ENCODE measurements at places on chromosomes 2 and 18.

DNA sequence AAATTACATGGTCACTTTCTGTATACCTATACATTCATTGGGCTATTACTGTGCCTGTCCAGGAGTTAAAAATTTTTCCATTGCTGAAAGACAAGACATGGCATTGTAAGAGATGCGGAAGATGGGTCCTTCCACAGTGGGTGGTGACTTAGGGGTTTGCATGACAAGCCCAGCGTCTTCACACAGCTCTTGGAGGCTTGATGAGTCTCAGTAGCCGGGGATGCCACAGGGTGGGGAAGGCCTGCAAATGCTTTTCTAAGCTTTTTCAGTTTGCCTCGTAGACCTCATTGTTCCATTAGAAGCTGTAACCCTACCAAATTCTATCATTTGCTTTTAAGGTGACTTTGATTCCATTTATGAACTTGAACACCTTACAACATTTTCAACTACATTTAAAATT is 18.1 kb upstream of the MAPRE3 start:
- no peak for DNase-seq

DNA sequence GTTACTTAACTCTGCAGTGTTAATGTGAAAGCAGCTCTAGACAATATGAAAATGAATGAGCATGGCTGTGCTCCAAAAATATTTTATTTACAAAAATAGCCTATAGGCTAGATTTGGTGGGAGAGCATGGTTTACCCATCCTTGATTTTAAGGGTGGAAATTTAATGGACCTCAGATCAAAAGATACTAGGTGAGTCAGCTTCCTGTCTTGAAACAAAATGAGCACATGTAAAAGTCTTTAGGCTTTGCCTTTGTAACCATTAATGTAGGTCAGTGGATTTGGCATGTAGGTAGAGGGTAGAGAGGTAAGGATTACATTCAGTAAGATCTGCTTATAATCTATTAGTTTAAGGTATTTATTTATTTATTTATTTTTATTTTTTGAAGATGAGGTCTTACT is 72.7 kb downstream of the GREB1L start:
- no peak for DNase-seq

- no peak for DNase-seq
Observed at GRCh38 chr2:102455061-102455670, 17.9 kb upstream of the SLC9A4 start.

GRCh38 chr18:58205443-58206160 is 161.6 kb downstream of the NEDD4L start:
- DNase-seq = no peak

GRCh38 chr2:237456200-237456843 is 30.7 kb upstream of the MLPH start:
- no peak for DNase-seq

GRCh38 chr2:73415906-73416305 is 30.3 kb downstream of the ALMS1 start:
- DNase-seq = no peak

DNA sequence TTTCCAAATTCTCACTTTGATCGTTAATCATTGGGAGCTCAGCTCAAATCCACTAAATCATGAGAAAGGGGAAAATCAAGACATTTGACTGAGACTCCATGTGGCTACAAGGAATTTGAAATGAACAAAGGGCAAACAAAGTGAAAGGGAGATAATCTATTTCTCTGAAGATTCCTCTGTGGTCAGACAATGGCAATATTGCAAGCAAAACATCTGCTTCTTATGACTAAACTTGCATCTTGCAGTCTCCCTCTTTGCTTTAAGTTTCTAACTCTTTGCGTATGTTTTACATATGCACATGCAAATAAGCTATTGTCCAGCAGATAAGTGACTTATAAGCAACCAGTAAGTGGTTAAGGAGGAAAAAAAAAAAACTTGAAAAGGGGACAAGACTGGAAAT is 299.1 kb upstream of the NXPH2 start:
- DNase-seq = no peak

GRCh38 chr2:208570066-208570465 is 163.5 kb downstream of the PTH2R start:
- no peak for DNase-seq

DNA sequence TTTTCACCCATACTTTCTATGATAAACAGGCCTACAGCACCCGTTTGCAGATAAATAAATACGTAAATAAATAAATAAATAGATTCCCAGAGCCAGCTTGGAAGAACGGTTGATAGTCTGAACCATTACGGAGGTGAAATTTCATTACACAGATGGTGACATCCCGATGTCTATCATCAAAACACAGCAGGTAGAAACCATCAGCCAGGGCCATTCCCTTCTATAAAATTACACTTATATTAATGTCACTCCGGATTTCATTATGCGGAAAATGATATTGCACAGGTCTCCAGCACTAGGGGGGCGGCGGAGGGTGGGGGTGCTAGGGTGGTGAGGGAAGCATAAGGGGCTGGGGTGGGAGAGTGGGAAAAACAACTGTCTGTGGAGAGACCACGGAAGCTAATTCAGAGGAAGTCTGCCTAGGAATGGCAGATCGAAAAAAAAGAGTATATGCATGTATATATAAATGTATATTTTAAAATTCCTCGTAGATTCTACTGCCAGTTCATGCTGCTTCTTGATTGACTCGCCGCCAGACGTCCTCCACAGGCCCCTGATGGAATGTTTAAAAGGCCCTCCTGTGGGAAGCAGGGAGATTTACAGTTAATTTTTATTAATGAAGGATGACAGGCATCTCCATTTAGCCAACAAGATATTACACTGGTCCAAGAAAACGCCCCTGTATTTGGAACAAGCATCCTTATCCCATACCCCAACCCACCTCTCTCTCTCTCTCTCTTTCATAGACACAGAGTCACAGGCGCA is 1906.0 kb upstream of the PIK3C3 start:
- DNase-seq = no peak

- DNase-seq = no peak
Observed at GRCh38 chr2:1479346-1479745, 66.1 kb downstream of the TPO start.

- DNase-seq = no peak
Observed at GRCh38 chr18:46098616-46098933, 479 bp upstream of the ATP5F1A start.

GRCh38 chr2:27356056-27356381 is 545 bp downstream of the GTF3C2 start:
- DNase-seq = no peak

DNA sequence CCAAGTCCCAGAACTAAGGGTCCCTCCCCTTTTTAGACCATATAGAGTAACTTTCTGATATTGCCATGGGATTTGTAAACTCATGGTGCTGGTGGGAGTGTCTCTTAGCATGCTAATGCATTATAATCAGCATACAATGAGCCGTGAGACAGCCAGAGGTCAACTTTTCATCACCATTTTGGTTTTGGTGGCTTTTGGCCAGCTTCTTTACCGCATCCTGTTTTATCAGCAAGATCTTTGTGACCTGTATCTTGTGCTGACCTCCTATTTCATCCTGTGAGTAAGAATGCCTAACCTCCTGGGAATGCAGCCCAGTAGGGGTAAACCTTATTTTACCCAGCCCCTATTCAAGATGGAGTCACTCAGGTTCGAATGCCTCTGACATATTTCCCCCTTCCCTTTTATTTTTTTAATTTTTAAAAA is 148.2 kb downstream of the PHLPP1 start:
- no peak for DNase-seq

DNA sequence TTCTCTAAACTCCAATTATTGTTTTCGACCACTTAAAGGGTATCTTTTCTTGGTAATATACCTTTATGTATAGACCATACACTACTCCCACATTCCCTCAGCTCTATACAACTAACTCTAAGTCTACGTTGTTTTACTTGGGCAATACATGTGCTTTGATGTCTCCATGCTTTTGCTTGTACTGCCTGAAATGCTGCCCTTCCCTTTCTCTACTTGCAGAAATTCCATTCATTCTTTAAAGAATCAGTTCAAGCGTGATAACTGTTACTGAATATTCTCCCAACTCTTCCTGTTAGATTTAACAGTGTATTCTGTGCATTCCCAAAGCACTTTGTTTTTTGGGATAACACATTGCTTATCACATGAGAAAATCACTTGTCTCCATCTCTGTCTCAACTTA is 157.0 kb upstream of the AQP4 start:
- DNase-seq = no peak

DNA sequence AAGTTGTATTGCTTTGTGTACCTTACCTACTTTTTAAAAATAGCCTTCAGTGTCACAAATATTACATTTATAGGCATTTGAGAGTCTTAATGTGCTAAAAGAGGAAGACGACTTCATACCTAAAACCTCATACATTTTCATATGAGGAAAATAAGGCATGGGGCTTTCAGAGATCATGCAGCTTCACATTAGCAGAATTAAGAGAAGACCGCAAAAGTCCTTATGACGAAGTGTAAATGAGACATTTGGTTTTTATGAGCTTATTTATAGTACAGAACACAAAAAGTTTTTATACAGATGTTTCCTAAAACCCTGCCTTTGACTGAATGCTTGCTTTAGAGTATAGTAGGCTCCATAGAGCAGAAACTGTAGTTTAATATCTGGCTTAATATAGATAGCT is 10.1 kb upstream of the CCDC138 start:
- no peak for DNase-seq

- no peak for DNase-seq
Observed at GRCh38 chr2:53334610-53335009, 433.0 kb upstream of the CHAC2 start.

DNA sequence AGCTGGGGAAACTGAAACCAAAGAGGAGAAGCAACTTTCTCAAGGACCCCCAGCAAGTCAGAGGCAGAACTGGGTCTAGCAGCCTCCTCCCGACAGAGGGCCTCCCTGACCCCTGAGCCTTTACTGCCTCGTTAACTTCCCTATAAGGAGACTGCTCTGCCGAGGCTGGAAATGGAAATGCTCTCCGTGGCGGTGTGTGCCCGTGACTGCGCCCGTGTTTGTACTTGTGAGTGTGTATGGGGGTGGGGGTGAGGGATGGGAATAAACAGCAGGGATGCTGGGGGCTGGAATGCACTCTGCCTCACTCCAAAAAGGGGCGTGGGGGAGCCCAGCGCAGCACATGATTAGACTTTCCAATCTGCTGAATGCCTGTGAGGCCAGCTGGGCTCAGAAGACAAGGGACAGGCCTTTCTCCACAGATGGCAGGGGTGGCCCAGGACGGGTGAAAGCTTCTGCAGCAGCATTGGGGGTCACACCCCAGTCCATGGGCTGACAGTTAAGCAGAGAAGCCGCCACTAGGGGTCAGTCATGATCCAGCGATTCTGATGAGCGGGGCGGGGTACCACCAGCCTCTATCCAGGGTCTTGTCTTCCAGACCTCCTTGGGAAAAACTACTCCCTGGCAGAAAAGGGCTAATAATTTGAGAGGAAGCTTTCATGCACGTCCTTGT is 26.8 kb downstream of the MPHOSPH10 start:
- DNase-seq = peak; percentile 47

DNA sequence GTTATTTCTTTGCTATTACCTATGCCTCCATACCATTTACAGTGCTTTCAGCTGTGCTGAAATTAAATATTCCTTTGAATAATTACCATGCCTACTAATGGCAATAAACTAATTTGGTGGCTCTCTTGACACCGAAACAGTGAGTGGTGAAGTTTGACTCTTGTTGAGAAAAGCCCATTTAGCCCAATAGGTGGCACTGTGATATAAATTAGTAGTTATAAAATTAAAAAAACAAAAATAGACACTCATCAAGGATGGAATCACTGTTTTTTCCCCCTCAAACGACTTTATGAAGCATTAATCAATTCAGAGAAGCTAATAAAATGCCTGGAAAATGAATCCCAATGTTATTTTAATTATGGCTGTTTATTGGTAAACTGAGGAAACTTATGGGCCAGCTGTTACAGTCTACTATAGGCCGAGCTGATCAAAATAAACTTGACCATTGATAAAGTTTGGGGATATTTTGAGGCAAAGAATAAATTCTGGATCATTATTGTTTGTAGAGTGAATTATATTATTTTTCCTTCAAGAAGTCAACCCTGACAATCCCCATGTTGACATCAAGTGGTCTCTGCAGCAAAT is 339.6 kb downstream of the TRIB2 start:
- DNase-seq = no peak

DNA sequence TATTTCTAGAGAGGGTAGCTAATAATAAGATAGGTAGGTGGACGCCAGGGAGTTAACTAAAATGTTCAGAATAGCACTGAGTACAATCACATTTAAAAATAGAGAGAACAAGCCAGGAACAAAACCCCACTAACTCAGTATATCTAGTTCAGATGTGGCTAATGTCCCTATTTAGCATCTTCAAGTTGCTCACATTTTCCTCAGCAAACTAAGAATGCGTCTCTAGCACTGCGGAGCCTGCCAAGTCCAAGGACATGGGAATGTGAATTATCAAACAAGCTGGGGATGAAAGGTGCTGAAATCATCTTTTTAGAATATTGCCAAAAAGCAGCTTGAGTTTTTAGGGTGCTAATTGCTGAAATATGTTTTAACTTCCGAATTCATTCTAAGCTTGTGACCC is 398.5 kb upstream of the FIGN start:
- DNase-seq = no peak

DNA sequence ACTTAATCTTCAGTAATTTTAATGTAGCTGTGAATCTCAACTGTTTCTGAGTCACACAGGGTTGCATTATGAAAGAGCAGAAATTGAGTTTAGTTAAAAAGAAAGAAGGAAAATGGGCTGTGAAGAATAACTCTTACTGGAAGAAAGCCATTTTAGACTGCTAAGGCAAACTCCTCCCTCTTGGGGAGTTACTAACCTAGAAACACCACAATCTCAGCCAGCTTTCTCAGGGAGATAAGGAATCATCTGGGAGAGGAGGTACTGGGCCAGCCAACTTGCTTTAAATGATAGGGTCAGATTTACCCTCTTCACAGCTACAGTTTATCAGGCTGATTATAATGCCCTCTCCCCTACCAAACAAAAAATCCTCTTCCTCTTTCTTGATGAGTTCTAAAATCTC is 119.5 kb downstream of the CCDC148 start:
- no peak for DNase-seq

DNA sequence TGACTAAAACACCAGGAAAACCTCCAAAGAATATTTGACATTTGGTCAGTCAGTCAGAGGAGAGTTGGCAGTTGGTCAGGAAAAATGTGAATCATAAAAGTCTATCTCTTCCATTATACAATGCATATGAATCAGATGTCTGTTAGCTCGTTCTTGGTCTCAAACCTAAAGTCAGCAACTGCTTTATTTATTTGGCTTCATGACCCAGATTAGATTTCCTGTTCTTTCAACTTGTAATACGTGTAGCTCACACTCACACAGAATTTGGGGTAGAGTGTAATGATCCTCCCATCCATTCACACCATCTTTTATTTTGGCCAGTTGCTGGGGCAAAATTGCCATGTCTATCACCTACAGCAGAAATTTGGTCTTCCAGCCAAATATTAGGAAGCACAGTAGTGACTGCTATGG is 81.9 kb upstream of the COL5A2 start:
- DNase-seq = no peak

DNA sequence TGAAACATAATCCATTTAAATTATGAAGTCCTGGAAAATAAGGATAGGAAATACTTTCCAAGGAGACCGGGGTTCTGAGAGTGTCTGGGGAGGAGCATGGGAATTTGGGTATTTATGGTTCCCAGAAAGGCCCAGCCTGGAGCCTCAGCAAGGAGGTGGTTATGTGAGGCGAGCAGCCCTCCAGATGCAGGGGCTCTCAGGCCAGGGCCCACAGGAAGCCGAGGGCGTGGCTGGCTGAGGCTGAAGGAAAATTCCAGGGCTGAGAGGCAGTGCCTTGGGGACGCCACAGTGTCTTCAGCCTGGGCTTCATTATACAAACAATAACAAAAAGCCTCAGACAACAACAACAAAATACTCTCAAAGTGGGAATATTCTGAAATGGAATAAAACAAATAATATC is 86.9 kb upstream of the SERPINE2 start:
- DNase-seq = no peak
